A549 treated with GW870086 at 1 μM for 4 hours (cell line): ENCODE measurements at places on chromosomes 11 and 22. TPM values are rescaled to one million over a fixed set of nuclear protein-coding genes. Genes with fewer than 3 reads are reported as not detected.

MS4A7 gene
- total RNA-seq: not detected in 5 replicates

HBD gene
- total RNA-seq: not detected in 5 replicates

OR52A1 gene
- not detected in 5 replicates for total RNA-seq

BEST1 gene
- 2.4 to 5.4 TPM (median 2.9 TPM) in 5 replicates for total RNA-seq

CRACR2B gene
- 5.0 to 6.2 TPM (median 5.5 TPM) in 5 replicates for total RNA-seq

NOX4 gene
- not detected in 5 replicates for total RNA-seq
